ENCODE measurements at places on chromosomes 12 and 14.

GRCh38 chr12:20525064-20525610 is 156.8 kb downstream of the PDE3A start:
- DNase-seq = peak; percentile 57

DNA sequence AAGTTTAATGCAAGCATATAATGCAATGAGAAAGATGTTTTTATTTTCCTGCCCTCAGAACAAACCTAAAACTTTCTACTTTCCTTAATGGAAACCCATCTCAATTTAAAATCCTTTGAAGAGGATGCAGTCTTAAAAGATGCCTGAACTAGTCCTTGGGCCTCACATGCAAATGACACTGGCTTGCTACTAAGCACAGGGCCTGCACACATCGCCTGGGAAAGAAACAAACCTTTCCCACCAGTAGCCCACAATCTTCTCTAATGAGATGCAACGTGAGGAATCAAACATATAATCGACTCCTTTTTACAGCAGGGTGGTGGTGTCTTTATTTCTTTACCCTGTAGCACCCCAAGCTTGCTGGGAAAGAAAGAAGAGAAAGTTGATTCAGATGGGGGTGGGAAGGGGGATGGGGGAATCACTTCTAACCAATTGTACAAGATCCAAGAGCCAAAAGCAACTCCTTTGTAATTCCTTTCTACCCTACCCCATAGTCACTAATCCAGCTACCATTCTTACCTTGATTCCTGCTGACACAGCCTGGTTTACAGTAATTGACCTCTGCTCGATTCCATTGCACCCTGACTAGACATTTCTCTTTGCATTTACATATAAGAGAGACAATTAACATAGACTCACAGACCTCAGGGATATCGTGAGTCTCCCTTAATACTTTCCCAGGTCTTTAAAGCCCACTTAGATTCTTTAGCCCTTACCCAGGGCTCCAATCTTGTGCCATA is 69.5 kb upstream of the FERMT2 start:
- DNase-seq = no peak

DNA sequence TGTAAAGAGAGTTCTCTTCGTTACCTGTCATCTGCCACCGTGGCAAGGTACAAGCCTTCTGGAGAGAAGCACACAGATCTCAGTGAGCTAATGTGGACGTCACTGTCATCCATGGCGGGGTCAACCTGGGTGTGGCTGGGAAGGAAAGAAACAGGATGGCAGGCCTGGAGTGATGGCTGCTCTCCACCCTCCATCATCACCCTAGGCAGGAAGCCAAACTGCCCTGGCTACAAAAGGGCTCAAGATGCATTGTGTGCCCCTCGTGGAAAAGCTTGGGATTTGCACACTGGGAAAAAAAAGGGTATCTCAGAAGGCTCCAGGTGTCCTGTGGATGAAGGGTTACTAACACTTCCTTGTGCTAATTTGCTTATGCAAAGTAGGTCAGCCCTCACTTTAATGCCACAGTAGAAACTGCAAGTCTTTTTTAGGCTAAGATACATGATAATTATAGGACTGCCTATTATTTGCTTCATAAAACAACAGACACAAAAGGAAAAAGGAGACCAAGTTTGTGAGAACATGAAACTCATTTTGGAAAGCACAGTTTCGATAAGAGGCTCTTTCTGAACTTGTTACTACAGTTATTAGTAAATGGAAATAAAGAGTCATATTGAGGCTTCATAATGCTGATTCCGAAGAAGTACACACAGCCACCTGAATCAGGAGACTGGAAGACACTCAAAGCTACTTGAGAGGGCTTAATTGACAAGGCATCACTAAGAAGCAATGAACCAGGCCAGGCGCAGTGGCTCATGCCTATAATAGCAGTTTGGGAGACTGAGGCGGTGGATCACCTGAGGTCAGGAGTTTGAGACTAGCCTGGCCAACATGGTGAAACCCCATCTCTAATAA is 18.9 kb downstream of the RFC5 start:
- DNase-seq = peak; percentile 22

- no peak for DNase-seq
Measured at GRCh38 chr14:68927956-68928675, 51.0 kb downstream of the ACTN1 start.

DNA sequence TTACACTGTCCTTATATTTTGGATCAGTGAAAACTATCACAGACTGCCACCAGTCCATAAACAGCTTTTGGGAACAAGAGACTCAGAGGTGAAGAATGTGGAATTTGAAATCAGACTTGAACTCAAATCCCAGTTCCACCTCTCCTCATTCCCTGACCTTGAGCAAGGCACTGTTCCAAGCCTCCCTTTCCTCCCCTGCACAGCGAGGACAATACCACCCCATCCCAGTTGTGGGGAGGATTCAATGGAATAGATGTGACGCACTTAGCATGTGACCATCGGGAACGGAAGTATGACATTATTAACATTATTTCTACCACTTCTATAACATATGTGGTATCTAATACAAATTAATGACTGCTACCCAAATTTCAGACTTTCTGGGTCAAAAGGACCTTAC is 63.5 kb downstream of the DPF3 start:
- no peak for DNase-seq

- peak; percentile 99 for DNase-seq
Measured at GRCh38 chr14:101980700-101981099, 16.3 kb downstream of the DYNC1H1 start.

DNA sequence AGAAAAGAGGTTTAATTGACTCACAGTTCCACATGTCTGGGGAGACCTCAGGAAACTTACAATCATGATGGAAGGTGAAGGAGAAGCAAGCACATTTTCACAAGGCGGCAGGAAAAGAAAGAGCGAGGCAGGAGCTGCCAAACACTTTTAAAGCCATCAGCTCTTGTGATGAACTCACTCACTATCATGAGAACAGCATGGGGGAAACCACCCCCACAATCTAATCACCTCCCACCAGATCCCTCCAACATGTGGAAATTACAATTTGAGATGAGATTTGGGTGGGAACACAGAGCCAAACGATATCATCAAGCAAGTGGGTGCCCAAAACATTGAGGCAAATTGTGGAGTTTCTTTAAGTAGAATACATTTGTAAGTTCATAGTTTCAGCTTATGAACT is 957.7 kb downstream of the DIO2 start:
- no peak for DNase-seq

DNA sequence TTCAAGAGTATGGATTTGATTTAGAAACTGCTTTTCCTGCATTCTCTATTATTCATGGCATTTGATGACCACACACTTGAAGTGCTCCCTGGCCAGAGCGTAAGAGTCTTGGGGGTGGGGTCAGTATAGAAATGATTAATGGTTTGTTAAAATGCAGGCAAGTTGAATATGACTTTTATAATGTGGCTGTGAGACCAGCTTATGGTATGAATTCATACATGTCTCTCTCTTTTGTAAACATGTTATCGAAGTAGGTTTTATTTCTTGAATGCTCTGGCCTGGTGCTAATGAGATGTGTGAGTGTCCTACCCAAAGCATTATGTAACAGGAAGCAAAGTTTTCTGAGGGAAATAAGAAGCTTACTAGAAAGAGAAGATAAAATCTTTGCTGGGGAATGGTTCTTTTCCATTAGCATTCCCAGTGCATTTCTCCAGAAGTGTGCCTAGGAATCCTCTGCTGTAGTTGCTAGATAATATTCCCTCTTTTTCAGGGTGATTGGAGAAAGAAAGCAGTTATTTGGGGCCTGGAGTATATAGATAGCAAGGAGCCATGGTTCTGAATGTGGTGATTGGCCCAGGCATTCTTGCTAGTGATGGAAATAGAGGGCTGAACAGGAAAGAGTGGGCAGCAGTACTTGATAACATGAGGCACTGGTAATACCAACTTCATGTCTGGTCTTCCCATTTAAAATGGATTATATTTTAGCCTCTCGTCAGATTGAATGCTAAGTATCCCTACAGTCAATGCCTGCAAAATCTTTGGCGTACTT is 289.7 kb downstream of the RAD51B start:
- DNase-seq = peak; percentile 49

- no peak for DNase-seq
Measured at GRCh38 chr14:34161351-34162082, 210.6 kb upstream of the EGLN3 start.

- no peak for DNase-seq
Measured at GRCh38 chr14:66380143-66380542, 106.0 kb upstream of the CCDC196 start.

GRCh38 chr12:112321245-112321644 is 61.0 kb downstream of the HECTD4 start:
- no peak for DNase-seq

DNA sequence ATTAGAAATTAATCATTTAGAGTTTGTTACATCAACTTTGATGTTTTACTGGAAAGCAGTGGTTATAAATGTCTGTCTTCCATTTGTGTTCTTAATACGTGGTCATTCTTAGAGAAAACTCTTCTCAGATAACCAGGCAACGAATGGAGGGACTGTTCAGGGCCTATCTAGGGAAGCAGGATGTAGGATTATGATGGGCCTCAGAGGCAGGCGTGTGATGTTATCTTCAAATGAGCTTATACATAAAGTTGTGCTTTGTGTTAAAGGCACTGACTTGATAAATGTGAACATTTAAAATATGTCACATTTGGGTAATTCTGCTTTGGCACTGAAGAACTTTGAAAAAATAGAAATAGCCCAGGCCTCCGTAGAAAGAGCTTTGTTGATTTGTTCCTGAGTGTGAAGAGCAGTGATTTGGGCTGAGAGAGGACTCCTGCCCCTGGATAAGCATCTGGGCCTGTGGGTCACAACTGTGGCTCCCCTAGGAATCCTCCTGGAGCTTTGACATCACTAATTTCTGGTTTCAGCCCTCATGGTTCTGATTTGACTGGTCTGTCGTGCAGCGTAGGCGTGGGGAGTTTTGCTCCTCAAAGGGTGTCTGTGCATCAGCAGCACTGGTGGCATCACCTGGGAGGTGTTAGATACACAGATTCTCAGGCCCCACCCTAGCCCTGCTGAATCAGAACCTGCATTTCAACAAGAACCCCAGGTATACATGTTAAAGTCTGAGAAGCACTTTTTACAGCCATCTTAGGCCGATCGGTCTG is 55.4 kb downstream of the SAMD4A start:
- no peak for DNase-seq

GRCh38 chr14:26180221-26180620 is 417.6 kb downstream of the NOVA1 start:
- DNase-seq = no peak

- DNase-seq = peak; percentile 20
Measured at GRCh38 chr12:12185414-12185813, 81.4 kb downstream of the LRP6 start.

DNA sequence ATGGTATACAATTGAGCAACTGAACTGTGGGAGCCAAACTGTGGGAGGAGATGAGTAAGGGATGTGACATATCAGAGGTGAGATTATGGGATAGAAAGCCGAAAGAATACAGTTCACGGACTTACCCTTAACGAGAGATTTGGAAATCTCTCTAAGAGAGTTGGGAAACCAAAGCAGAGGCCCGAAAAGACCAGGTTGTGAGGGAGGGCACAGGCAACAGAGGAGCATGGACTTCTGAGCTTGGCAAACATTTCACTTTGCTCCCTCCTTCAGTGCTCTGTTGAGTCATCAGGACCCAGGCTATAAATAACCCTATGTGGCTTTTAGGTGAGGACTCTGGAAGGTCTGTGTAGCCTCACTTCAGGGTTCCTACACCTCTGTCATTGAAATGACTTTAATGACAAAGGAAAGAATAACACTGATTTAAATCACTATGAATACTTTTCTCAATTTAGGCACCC is 120.6 kb downstream of the TGFB3 start:
- DNase-seq = peak; percentile 87

DNA sequence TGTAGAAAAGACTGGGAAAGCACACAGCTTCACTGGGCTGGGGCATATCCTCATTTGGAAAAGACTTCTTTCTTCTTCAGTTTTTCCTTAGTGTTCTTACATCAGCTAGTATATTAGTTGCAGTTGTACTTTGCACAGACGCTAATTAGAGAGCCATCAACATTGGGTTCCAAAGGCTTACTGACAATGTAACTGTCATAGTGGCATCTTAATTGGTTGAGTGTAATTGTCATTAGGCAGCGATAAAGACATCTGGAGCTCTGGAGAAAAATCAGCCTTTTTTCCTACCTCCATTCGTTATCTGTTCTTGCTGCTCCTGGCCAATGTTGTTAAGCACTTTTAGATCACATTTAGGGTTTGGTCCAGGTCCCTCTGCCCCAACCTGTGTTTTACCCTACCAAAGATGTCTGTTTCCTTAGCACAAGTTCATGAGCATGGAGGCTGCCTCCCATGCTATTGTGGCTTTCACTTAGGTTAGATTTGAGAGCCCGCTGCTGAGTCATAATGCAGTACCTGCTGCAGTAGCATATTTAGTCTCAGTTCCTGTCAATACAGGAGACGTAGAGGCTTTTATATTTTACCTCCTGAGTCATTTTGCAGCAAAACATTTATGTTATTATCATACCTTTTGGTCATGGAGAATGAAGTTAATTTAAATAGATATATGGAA is 49.2 kb downstream of the FBXW8 start:
- DNase-seq = no peak

DNA sequence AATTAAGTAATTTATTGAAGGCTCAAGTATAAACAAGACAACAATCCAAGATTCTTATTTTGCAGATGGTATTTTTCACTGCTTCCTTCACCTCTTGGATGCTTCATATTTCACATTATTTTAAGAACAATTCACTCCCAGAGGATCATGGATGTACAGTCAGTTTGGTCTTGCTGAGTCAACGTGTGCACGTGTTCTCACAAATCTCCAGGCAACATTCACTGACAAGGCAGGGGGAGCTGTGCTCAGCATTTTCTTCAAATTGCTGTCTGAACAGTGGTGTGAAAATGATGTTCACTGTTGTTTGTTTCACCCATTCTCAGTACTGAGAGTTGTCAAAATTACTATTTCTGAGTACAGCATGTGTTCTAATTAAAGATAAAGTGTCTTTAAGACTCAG is 118.3 kb upstream of the SLC38A4 start:
- peak; percentile 82 for DNase-seq

- DNase-seq = no peak
Measured at GRCh38 chr14:49056021-49056420, 530.2 kb downstream of the RPS29 start.

GRCh38 chr14:32913725-32914124 is 25.0 kb upstream of the NPAS3 start:
- no peak for DNase-seq

GRCh38 chr14:65738339-65738738 is 325.8 kb downstream of the FUT8 start:
- no peak for DNase-seq
